ENCODE measurements at places on chromosomes 12 and 14. TPM values are rescaled to one million over a fixed set of nuclear protein-coding genes. Genes with fewer than 3 reads are reported as not detected.
A peak's percentile ranks its signal among the peaks of the same experiment; 100 is the strongest.

Gene CLBA1
- total RNA-seq, result 3.8 TPM

GRCh38 chr12:1839956-1840951 is 19.9 kb downstream of the LRTM2 start:
- no peak for DNase-seq
- H3K27me3 ChIP-seq, result peaks cover 70% of the 10 kb centered on the region
- no peak overlapping the region for H3K27ac ChIP-seq
- no peaks in the 10 kb centered on the region for H3K4me1 ChIP-seq

Gene ABCC9
- 0.63 TPM for total RNA-seq

GRCh38 chr14:61864329-61864898 is 102.2 kb downstream of the SNAPC1 start:
- H3K4me3 ChIP-seq, result no peak overlapping the region
- no peak overlapping the region for H3K27ac ChIP-seq
- no peak for DNase-seq
- H3K4me1 ChIP-seq, result peaks cover 14% of the 10 kb centered on the region
- H3K27me3 ChIP-seq, result no peaks in the 10 kb centered on the region

- H3K4me1 ChIP-seq, result peaks cover 40% of the 10 kb centered on the region
- H3K4me3 ChIP-seq, result no peak overlapping the region
- H3K27me3 ChIP-seq, result no peaks in the 10 kb centered on the region
- H3K27ac ChIP-seq, result peak overlapping the region; percentile 66
- H3K36me3 ChIP-seq, result peaks cover 3% of the 10 kb centered on the region
Measured at GRCh38 chr14:95500772-95501401, 15.6 kb downstream of the SYNE3 start.

DNA sequence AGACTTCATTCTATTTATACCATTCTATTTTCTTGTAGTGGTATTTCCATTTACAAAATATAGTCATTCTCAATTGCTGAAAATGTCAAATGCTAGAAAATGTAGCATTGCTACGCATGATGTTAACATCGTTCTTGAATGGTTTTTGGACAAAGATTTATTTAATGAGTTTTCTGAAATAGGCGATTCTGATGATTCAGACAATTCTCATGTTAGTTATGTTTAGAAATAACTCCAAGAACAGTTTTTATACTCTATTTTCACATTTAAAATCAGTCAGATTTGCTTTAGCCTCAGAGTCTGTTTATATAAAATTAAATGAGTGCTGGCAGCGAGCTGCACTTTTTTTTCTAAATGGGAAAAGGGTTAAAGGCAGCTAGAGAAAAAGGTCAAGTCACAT is 414.8 kb upstream of the MGAT4C start:
- H3K36me3 ChIP-seq, result no peaks in the 10 kb centered on the region
- H3K4me1 ChIP-seq, result no peaks in the 10 kb centered on the region
- H3K4me3 ChIP-seq, result no peak overlapping the region
- no peak for DNase-seq
- H3K27me3 ChIP-seq, result no peaks in the 10 kb centered on the region
- no peak overlapping the region for H3K27ac ChIP-seq

GRCh38 chr12:72828662-72829324 is 556.6 kb downstream of the TRHDE start:
- no peak for DNase-seq
- no peaks in the 10 kb centered on the region for H3K27me3 ChIP-seq
- no peak overlapping the region for H3K27ac ChIP-seq
- H3K36me3 ChIP-seq, result no peaks in the 10 kb centered on the region

DNA sequence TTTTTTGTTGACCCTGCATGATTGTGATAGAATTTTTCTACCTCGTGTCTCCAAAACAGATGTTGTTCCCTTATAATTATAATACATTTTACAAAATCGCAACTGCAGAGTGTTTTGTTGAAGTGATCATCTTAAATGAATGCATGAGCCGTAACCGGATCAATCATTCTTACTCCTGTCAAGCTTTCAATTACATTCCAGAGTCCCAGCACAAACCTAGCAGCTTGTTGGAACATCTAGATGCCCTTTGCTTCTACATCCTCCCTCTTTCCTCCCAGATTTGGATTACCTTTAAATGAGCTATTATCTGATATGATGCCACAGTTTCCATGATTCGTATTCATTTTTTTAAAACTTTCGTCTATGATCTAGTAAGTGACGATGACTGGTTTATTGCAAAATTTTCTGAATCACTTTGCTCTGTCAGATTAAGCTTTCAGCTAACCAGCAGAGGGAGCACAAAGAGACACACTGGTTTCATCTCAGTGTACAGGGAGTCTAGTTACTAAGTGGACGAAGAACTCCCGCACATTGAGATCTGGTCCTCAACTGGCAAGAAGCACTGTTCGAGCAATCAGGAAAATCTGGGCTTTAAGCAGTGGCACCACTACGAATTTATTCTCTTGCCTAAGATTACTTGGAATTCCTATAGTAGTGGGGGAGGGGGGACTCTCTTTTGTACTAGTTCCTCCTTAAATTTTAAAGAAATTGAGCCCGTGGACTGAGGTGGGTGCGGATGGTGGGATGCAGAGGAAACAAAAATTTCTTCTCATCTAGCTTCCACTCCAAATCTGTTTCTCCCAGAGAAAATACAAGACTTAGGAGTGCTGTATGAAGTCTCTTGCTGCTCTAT is 40.9 kb downstream of the TSHR start:
- H3K36me3 ChIP-seq, result no peaks in the 10 kb centered on the region
- 0 out of 2 replicates have a peak, but pooled peaks cover 3% of the 10 kb centered on the region for H3K27me3 ChIP-seq
- no peak overlapping the region for H3K27ac ChIP-seq
- no peak overlapping the region for H3K4me3 ChIP-seq
- H3K4me1 ChIP-seq, result no peaks in the 10 kb centered on the region
- peak; percentile 3 for DNase-seq

- H3K36me3 ChIP-seq, result no peaks in the 10 kb centered on the region
- no peaks in the 10 kb centered on the region for H3K27me3 ChIP-seq
- H3K27ac ChIP-seq, result no peak overlapping the region
- no peak overlapping the region for H3K4me3 ChIP-seq
- peaks cover 9% of the 10 kb centered on the region for H3K4me1 ChIP-seq
Measured at GRCh38 chr14:92755495-92755894, 7.1 kb upstream of the LGMN start.

DNA sequence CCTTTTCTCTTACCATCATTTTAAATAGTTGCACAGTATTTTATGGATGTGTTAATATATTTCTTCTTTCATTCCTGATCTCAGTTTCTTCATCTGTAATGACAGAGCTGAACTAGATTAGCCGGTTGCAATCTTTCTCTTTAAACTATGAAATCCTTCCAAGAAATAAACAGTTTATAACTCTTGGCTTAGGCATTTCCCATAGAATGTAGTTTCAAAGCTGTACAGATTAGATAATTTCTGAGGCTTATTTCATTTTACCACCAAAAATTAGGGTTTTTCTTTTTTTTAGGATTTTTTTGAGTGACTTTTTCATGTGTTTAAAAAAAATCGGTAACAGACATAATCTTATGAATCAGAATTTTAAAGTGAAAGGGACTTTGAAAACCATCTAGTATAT is 144.0 kb downstream of the RAD51B start:
- H3K27me3 ChIP-seq, result no peaks in the 10 kb centered on the region
- DNase-seq, result no peak
- no peaks in the 10 kb centered on the region for H3K36me3 ChIP-seq

Gene NTN4
- 44.9 TPM for total RNA-seq

- DNase-seq, result no peak
- no peaks in the 10 kb centered on the region for H3K27me3 ChIP-seq
- no peak overlapping the region for H3K27ac ChIP-seq
- peaks cover 29% of the 10 kb centered on the region for H3K4me1 ChIP-seq
Measured at GRCh38 chr12:124418156-124418555, 123.3 kb downstream of the RFLNA start.

- no peaks in the 10 kb centered on the region for H3K4me1 ChIP-seq
- 0 out of 2 replicates have a peak, but pooled peaks cover 6% of the 10 kb centered on the region for H3K27me3 ChIP-seq
- no peak overlapping the region for H3K27ac ChIP-seq
- H3K36me3 ChIP-seq, result no peaks in the 10 kb centered on the region
- no peak overlapping the region for H3K4me3 ChIP-seq
Measured at GRCh38 chr12:125343649-125344048, 278.4 kb downstream of the AACS start.

Gene REP15
- 0.94 TPM for total RNA-seq

GRCh38 chr14:64444984-64445845 is 20.1 kb upstream of the AKAP5 start:
- peak; percentile 58 for DNase-seq
- H3K36me3 ChIP-seq, result peaks cover 75% of the 10 kb centered on the region
- H3K4me3 ChIP-seq, result no peak overlapping the region
- no peaks in the 10 kb centered on the region for H3K27me3 ChIP-seq
- H3K4me1 ChIP-seq, result peaks cover 23% of the 10 kb centered on the region
- H3K27ac ChIP-seq, result peak overlapping the region; percentile 70

GRCh38 chr14:104445086-104445485 is 134.5 kb upstream of the C14orf180 start:
- H3K4me3 ChIP-seq, result no peak overlapping the region
- H3K27me3 ChIP-seq, result no peaks in the 10 kb centered on the region
- H3K36me3 ChIP-seq, result no peaks in the 10 kb centered on the region
- no peak overlapping the region for H3K27ac ChIP-seq
- no peaks in the 10 kb centered on the region for H3K4me1 ChIP-seq

Gene NOVA1
- not detected for total RNA-seq

Gene LGR5
- not detected for total RNA-seq

Gene TMCC3
- 1.9 TPM for total RNA-seq

Gene TRPV4
- not detected for total RNA-seq

Gene EFS
- total RNA-seq, result not detected

DNA sequence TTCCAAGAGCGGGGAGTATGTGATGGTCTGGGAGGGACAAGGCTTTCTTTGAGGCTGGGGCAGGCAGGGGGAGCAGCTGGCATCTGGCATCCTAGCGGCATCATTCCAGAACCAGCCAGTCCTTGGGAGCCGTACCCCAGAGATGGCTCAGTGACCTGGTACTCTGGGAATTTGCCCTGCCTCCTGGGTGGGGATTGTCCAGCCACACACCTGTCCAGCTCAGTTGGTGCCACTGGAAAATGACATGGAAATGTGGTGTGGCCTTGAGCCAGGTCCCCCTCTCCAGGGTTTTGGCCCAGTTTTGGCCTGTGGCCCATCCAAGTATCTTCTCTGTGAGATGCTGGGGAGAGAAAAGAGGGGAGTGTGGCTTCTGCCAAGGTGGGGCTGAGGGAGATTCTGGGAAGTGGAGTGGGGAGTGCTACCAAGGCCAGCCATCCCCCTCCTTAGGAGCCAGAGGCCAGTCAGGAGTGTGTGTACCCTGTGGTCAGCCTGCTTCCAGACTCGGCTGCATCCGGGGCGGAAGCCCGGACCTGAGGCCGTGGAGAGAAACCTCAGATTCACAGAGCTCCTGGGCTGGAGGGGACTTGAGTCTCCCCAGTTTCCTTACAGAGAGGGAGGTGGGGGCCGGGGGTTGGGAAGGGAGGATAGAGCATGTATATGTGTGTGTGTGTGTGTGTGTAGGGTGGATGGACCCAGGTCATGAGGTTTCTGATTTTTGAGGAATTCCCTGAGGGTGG is 14.7 kb upstream of the KRT80 start:
- H3K4me3 ChIP-seq, result no peak overlapping the region
- H3K4me1 ChIP-seq, result peaks cover 75% of the 10 kb centered on the region
- H3K27ac ChIP-seq, result no peak overlapping the region
- H3K36me3 ChIP-seq, result no peaks in the 10 kb centered on the region
- DNase-seq, result no peak

- H3K4me3 ChIP-seq, result no peak overlapping the region
- no peak for DNase-seq
- no peaks in the 10 kb centered on the region for H3K36me3 ChIP-seq
- no peak overlapping the region for H3K27ac ChIP-seq
- no peaks in the 10 kb centered on the region for H3K27me3 ChIP-seq
Measured at GRCh38 chr14:94328196-94328595, 5.1 kb upstream of the SERPINA6 start.

- no peak for DNase-seq
- no peak overlapping the region for H3K4me3 ChIP-seq
- H3K4me1 ChIP-seq, result peaks cover 24% of the 10 kb centered on the region
- peak overlapping the region; percentile 61 for H3K27ac ChIP-seq
- H3K36me3 ChIP-seq, result no peaks in the 10 kb centered on the region
Measured at GRCh38 chr14:70901269-70901668, 6.0 kb upstream of the PCNX1 start.

DNA sequence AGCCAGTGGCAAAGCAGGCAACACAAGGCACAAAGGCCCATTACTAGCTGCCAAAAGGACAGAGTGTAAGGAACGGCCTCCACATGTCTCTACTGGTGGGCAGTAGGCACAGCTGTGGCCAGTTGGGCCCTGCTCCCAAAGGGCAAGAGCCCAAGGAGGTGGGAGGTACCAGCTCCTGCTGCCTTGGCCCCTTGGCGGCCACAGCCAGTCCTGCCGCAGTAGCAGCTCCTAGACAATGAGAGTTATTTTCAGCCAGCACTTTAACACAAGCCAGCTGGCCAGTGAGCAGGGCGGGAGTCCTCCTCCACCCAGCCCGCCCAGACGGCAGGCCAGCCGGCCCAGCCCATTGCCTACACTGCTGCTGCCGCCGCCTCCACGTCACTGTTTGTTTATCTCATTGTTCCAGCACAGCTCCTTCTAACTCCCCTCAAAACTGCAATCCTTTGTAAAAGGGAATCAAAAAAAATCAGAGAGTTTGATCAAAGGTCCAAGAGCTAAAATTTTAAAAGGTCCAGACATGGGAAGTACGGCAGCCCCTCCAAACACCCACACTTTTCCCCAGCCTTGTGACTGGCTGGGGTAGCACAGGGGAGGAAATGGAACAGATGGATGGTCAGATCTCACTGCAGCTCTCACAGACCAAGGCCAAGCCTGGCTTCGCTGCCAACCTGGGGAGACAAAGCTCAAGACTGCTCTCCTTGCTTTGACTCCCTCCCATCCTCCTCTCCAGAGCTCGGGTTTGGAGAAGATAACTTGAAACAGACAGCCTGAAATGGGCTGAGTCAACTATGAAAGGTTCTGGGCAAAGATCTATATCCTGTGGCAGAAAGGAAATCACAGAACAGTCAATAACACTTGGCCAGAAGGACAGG is 33.5 kb downstream of the FMNL3 start:
- H3K4me1 ChIP-seq, result peaks cover 41% of the 10 kb centered on the region
- no peaks in the 10 kb centered on the region for H3K27me3 ChIP-seq
- peak overlapping the region; percentile 64 for H3K27ac ChIP-seq
- no peaks in the 10 kb centered on the region for H3K36me3 ChIP-seq
- no peak overlapping the region for H3K4me3 ChIP-seq
- DNase-seq, result peak; percentile 94

GRCh38 chr14:85752175-85752574 is 222.2 kb downstream of the FLRT2 start:
- H3K4me1 ChIP-seq, result no peaks in the 10 kb centered on the region
- H3K27me3 ChIP-seq, result no peaks in the 10 kb centered on the region
- no peak overlapping the region for H3K27ac ChIP-seq
- DNase-seq, result no peak

DNA sequence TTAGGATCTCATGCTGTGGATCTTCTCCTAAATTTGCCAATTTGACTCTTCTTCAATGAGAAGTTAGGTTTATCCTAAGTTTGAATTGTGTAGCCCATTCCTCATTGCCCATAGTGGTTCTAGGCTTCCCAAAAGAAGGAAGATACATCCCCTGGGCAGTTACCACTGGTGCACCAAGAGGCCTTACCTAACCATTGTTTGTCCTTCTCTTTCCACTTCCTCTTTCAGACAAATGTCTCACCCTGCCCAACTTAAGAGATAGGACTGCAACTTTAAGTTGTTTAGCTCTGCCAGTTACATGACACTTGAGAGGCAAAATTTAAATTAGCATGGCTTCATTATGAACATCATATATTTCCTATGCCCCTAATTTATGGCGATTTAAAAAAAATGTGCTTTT is 9.4 kb upstream of the KCNH3 start:
- H3K4me3 ChIP-seq, result no peak overlapping the region
- DNase-seq, result no peak
- no peaks in the 10 kb centered on the region for H3K4me1 ChIP-seq
- H3K36me3 ChIP-seq, result peaks cover 38% of the 10 kb centered on the region
- no peak overlapping the region for H3K27ac ChIP-seq

- DNase-seq, result no peak
- no peak overlapping the region for H3K27ac ChIP-seq
- H3K36me3 ChIP-seq, result peaks cover 34% of the 10 kb centered on the region
- H3K4me3 ChIP-seq, result no peak overlapping the region
- no peaks in the 10 kb centered on the region for H3K4me1 ChIP-seq
- no peaks in the 10 kb centered on the region for H3K27me3 ChIP-seq
Measured at GRCh38 chr12:26473291-26473690, 277.9 kb downstream of the SSPN start.
